ENCODE measurements at places on chromosomes 16 and 17.

DNA sequence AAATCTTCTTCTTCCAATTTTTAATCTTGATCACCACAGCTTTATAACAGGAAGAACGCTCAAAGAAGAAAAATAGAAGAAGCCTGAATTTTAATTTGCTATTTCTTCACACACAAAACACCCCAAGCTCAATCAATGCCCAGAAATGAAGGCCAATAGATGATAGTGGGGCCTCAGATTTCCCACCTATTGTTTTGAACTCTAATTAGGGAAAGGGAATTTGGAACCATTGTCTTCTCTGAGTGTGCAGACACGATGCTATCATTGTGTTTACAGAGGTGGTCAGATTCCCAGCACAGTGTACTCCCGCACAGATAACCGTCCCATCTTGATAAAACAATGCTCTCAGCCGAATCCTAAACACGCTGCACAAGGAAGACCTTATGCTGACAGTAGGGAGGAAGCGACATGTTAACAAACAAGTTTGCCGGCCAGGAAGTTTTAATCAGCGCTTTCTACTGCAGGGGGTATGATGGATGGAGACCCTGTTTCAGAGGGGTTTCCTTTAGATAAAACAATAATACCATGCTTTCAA lies 684.7 kb downstream of the MAF start:
- DNase-seq = no peak

- no peak for DNase-seq
Observed at GRCh38 chr17:81867170-81867990, 3.8 kb downstream of the ARHGDIA start.

- DNase-seq = no peak
Observed at GRCh38 chr17:78031435-78031834, 72.9 kb downstream of the TNRC6C start.

DNA sequence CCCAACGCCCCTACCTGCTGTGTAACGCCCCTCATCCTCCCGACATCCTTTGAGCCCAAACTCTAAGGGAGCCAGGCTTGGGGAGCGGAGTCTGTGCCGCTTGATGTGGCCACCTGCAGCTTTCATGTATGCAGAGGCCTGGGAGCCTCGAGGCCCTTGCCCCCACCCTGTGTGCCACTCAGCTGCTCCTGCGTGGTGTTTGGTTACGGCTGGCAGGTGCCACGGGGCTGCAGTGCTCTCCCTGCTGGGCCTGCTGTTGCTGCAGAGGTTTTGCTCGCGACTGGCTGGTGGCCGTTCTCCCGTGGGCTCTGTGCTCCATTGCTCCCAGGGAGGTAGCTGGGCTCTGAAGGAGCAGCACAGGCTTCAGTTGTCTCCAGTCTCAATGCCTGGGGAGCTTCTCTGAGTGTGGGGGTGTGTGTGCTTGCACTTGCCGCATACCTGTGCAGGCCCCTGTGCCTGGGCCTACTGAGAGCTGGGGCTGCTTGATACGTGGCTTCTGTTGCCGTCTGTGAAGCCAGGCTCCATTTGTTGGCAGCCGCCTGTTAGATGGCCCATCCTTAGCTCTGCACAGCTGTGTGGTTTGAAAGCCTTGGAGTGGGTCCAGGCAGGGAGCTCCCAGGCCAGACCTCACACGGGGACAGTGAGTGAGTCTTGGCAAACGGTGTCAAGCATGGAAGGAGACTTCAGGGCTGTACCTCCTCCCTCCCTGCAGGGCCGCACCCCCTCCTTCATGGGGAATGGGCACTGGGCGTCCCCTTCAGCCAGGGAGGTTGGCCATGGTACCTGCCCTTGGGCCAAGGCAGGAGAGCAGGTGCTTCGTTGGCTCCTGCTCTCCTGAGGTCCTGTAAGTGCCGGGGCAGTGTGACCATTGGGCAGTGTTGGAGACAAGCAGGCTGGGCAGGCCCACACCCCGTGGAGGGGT lies 47.2 kb downstream of the PDPK1 start:
- DNase-seq = no peak

- DNase-seq = no peak
Observed at GRCh38 chr17:65556910-65557348, 4.5 kb downstream of the AXIN2 start.

All from NCI-H524 treated with DMSO at 0.1 percent for 48 hours (cell line).